NCI-H774 (cell line): ENCODE measurements at places on chromosomes 3 and 15.

- no peak for DNase-seq
Measured at GRCh38 chr3:160027541-160028195, 39.0 kb downstream of the IL12A start.

- DNase-seq, result no peak
Measured at GRCh38 chr15:58498821-58499580, 67.2 kb downstream of the LIPC start.

DNA sequence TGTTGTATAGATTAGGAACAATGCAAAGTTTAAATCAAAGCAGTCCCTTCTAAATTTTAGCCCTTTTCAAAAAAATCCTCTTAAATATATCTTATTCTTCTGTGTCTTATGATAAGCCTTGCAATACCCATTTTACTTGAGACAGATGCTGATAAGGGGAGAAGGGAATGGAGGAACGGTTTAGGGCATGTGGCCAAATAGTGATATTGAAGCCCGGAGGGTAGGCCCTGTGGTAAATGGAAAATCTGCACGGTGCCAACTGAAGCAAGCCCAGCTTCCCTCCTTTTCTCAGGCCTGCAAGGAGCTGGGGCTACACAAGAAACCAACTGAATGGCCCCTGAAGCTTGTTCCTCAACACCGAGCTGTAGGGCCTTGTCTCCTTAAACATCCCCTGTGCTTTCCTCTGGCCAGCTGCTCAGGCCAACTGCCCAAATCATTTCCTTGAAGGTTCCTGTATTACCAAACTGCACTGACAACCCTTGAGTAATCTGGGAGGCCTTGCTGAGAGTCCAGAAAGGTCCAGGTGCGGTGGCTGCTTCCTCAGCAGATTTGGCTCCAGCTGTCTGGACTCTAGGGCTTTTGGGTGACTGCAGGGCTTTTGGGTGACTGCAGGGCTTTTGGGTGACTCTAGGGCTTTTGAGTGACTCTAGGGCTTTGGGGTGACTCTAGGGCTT lies 67.2 kb downstream of the NCEH1 start:
- no peak for DNase-seq

DNA sequence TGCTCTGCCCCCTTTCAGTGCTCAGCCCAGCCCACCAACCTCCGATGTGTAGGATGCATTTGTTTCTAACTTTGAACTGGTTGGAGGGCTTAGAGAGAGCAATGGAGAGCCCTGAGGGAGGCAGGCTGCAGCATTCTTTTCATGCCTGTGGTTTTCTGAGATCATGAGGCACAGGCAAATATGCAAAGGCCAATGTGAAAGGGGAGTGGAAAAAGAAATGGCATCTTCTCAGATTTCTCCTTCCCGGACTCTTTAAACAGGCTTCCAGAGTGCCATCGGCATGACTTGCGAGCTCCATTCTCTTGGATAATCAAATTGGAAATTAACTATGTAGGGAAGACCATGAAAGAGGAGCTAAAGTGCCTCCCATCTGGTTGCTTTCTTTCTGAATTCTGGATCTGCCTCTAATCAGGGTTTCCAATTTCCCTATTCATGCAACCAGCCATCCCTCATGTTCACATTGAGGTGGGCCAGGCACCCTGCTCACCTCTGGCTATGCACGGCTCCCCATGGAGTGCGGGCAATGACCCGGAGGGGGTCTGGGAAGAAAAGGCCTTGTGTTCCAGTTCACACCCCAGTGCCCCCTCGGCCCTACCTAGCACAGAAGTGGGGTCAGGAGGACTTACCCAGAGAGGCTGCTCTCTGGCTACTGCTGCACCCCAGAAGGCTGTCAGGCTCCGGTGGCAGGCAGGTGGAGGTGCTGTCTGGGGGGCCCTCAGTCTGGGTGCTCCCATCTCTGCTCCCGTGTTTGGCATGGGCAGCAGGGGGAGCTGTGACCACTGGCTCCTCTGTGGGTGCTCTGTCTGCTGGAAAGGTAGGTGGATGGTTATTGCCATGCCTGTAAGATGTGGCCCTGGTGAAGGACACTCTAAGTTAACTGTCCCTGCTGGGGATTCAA lies 16.1 kb downstream of the AMOTL2 start:
- no peak for DNase-seq

GRCh38 chr3:72702997-72703396 lies 145.2 kb downstream of the SHQ1 start:
- no peak for DNase-seq

DNA sequence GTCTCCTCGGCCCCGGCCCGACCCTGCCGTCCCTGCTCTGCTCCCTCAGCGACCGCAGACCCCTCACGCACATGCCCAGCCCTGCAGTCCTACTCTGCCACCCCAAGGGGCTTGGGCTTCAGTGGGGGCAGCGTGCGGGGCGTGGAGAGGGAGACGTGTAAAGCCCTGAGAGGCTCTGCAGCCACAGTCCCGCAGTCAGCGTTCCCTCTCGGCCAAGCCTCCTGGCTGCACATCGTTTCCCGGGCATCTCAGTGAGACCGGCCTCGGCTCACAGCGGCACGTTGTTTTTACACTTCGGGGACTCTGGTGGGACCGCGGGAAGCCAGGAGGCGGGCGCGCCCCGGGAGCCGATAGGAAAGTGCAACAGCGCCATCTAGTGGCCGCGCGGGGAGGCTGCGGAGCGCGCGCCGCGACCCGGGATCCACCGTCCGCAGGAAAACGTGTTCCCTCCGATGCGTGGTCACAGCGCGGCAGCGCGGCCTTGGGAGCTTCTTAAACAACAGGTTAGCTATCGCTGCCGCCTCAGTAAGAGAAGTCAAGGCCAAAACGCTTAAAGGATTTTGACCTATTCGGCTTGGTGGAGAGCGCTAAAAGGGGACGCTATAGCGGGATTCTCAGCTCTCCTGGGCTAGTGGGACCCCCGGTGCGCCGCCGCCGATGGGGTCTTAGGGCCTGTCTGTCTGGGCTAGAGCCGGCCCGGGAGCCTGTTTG lies 226.8 kb upstream of the IGF1R start:
- DNase-seq, result peak; percentile 33

- DNase-seq, result no peak
Measured at GRCh38 chr3:59699648-59700320, 650.0 kb upstream of the CFAP20DC start.

- DNase-seq, result no peak
Measured at GRCh38 chr3:99851955-99852354, 34.3 kb downstream of the CMSS1 start.

DNA sequence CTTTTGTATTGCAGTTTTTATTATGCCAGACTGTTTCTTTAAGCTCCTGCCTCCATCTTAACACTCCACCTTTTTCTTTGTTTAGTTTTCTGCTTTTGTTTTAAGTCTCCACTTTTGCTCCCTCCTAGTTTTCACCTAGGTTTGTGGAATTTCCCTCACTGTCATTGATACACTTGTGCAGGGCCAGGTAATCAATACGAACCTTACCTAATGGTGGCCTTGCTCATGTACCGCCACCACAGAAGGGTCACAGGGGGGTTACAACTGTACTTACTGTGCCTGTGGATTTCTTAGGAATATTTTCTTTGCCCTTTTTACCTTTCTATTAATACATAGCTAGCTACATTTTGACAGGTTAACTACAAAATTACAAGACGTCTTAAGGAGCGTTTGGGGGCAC lies 43.4 kb upstream of the TPM1 start:
- DNase-seq, result no peak

- no peak for DNase-seq
Measured at GRCh38 chr15:100713163-100713867, 110.9 kb downstream of the ASB7 start.

GRCh38 chr15:65339920-65340319 lies 35.4 kb downstream of the RNU5B-1 start:
- no peak for DNase-seq

- no peak for DNase-seq
Measured at GRCh38 chr3:120341658-120342346, 7.4 kb downstream of the LRRC58 start.

GRCh38 chr3:8446845-8447244 lies 54.8 kb upstream of the LMCD1 start:
- DNase-seq, result no peak

GRCh38 chr15:72047020-72047419 lies 70.9 kb downstream of the MYO9A start:
- DNase-seq, result no peak

GRCh38 chr3:6803619-6804018 lies 57.3 kb upstream of the GRM7 start:
- no peak for DNase-seq

- no peak for DNase-seq
Measured at GRCh38 chr3:112376241-112376911, 43.4 kb downstream of the CD200 start.

GRCh38 chr3:50125541-50126286 lies 29.4 kb upstream of the SEMA3F start:
- no peak for DNase-seq

DNA sequence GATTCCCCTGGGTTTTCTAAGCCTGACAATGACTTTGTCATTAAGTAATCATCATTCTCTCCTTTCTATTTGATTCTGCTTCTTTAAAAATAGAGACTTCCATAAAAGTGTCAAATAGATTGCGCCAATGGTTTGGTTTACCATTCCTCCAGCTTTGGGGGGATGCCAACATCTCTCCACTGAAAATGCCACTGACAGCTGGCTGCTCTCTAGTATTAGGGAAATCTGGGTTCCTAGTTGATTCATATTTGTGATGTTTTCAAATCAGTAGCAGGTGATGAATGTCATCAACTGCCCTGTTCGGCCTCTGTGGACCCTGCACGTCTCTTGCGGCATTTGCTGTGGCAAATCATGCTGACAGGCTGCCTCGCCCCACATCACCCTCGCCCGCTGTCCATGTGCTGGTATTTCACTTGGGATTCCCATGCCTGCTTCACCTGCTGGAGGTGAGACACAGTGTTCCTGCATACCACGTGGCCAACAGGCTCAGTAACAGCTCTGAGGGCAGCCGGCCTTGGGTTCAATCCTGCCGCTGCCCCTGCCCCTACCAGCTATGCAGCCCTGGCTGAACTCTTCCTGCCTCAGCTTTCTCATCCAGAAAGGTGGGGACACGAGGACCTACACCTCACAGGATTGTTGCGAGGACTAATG lies 28.1 kb downstream of the ZXDC start:
- DNase-seq, result no peak

DNA sequence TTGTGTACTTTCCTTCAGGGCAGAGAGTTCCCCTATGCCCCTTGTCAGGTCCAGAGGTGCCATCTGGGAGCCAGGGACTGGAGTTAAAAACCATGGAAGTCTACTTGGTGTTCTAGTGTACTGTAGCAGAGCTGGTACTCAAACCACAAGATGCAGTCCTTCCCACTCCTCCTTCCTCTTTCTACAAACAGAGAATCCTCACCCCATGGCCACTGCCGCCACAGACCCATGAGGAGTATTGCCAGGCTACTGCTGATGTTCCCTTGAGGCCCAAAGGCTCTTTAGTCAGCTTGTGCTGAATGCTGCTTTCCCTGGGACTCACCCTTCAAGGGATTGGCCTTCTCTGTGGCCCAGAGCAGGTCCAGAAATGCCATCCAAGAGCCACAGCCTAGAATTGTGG lies 229.2 kb upstream of the ZPLD1 start:
- no peak for DNase-seq

- no peak for DNase-seq
Measured at GRCh38 chr3:40899286-40899712, 300.0 kb upstream of the CTNNB1 start.

DNA sequence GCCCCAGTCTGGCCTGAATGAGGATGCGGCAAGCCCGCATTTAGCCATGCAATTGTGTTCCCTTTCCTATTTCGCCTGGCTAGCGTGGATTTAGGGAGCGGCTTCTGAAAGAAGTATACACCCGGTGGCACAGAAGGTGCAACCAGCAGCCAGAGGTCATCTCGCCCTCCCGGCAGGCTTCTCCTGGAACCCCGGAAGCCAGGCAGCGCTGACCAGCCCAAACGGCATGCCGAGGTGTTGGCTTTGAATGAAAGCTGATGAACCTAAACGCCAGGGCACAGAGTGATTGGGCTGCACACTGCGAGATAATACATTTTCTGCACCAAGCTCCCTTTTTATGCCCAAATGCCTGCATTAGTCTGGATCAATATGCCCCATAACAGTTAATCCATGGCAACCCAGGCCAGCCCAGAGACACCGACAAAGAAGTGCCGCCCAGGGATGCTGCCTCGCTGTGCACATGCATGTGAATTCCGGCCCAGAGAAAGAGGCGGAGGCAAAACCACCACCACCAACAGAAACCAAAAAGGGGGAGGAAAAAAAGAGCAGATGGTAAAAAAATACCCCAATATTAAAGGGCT lies 1.4 kb downstream of the SRGAP3 start:
- no peak for DNase-seq

DNA sequence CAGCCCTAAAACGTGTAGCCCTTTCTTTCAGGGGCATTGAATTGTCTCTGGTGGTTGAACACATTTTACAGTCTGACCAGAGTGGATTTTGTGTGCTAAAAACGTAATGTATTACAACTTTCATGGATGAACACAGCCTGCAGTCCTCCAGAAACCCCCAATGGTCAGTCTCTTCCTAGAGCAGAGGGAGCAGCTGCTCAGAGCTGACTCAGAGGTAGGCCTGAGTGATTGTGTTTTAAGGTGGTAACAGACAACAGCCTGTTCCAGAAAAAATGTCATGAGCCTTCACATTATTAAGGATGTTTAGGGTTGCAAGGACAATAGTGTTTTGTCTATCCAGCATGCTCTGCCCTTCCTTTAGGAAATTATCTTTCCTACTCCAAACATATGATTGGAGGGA lies 34.5 kb upstream of the CTNNB1 start:
- no peak for DNase-seq

GRCh38 chr3:191290311-191291025 lies 38.7 kb upstream of the CCDC50 start:
- no peak for DNase-seq

DNA sequence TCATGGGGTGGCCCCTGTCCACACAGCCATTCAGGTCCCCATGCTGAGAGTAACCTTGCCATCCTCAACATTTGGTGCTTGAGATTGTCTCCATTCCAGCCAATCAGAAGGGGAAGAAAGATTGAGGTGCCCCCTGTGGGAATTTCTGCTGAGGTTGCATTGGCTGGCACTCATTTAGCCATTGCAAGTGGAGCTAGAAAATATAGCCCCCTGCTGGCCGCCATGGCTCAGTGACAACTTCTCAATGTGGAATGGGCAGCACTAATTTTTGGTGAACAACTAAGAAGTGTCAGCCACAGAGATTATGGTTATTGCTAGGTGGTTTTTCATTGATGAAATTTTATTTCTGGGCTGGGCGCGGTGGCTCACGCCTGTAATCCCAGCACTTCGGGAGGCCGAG lies 22.0 kb downstream of the COL6A6 start:
- DNase-seq, result peak; percentile 25
